T-cell (primary cell): ENCODE measurements at places on chromosomes 3 and 15. TPM values are rescaled to one million over a fixed set of nuclear protein-coding genes. Genes with fewer than 3 reads are reported as not detected.

The FSTL1 gene
- total RNA-seq, result 0.89 TPM

The BFSP2 gene
- 0.98 TPM for total RNA-seq

The GP9 gene
- total RNA-seq, result not detected

The HESX1 gene
- total RNA-seq, result 0.49 TPM

The BDH1 gene
- total RNA-seq, result 51.0 TPM

The SLC6A11 gene
- total RNA-seq, result not detected

The GASK1A gene
- total RNA-seq, result not detected

The AHSG gene
- total RNA-seq, result 1.8 TPM

The NTRK3 gene
- not detected for total RNA-seq

The SPINT1 gene
- 6.5 TPM for total RNA-seq

The MUC4 gene
- total RNA-seq, result 0.03 TPM

The KLF15 gene
- total RNA-seq, result 0.75 TPM

The ADAMTS7 gene
- 1.0 TPM for total RNA-seq

The SLC27A2 gene
- total RNA-seq, result 0.70 TPM

The CPLX3 gene
- 0.26 TPM for total RNA-seq

The NANOGP8 gene
- total RNA-seq, result not detected

The CHCHD4 gene
- 5.3 TPM for total RNA-seq

The NLGN1 gene
- not detected for total RNA-seq

The TGM4 gene
- total RNA-seq, result not detected

The XXYLT1 gene
- 9.1 TPM for total RNA-seq

The PPM1L gene
- 4.8 TPM for total RNA-seq

The CKMT1A gene
- not detected for total RNA-seq
